ENCODE measurements at places on chromosomes 4 and X.

- DNase-seq: no peak
- H3K36me3 ChIP-seq: no peaks in the 10 kb centered on the region
- H3K27ac ChIP-seq: no peak overlapping the region
- H3K27me3 ChIP-seq: peaks cover 16% of the 10 kb centered on the region
- H3K4me3 ChIP-seq: no peak overlapping the region
Measured at GRCh38 chr4:122824616-122825015, 2.0 kb upstream of the FGF2 start.

GRCh38 chr4:36288731-36289426 is 7.5 kb downstream of the DTHD1 start:
- no peaks in the 10 kb centered on the region for H3K36me3 ChIP-seq
- H3K27ac ChIP-seq: no peak overlapping the region
- H3K27me3 ChIP-seq: no peaks in the 10 kb centered on the region
- no peak for DNase-seq

DNA sequence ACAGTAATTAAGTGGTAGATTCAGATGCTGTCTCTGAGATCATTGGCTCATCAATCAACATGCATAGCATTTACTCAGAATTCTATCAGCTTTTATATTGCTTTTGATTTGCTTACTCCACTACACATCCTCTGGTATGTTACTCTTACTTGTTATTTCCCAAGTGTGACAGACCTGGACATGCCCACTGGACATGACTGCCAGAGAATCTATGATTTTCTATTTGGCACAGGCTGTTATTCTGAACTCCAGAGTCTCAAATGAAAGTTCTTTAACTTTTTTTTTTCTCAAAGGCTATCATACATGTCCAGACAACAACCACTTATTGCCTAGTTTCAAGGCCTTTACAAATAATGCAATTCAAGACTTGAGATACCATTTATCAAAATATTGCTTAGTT is 116.1 kb upstream of the ARHGAP24 start:
- no peak for DNase-seq
- no peaks in the 10 kb centered on the region for H3K27me3 ChIP-seq
- H3K27ac ChIP-seq: no peak overlapping the region
- H3K4me1 ChIP-seq: no peaks in the 10 kb centered on the region

DNA sequence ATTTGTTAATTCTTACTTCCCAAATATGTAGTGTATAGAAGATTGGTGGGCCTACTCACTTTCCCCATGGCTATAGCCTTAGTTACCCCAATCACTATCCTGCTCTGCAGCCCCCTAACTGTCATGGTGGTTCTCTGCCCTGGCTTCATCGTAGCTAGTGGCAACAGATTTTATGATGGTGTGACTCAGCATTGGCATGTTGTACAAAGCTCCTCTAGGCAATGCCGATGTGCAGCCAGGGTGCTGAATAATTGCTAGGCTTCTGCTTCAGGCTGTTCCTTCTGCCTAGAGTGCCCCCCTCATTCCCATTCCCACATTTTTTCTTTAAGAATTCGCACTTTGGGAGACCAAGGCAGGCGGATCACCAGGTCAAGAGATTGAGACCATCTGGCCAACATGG is 35.2 kb downstream of the AFF2 start:
- DNase-seq: no peak
- H3K27me3 ChIP-seq: no peaks in the 10 kb centered on the region
- no peak overlapping the region for H3K4me3 ChIP-seq
- no peaks in the 10 kb centered on the region for H3K4me1 ChIP-seq
- H3K27ac ChIP-seq: no peak overlapping the region
- no peaks in the 10 kb centered on the region for H3K36me3 ChIP-seq

GRCh38 chr4:154452798-154453346 is 38.7 kb downstream of the DCHS2 start:
- no peaks in the 10 kb centered on the region for H3K4me1 ChIP-seq
- H3K27ac ChIP-seq: no peak overlapping the region
- H3K27me3 ChIP-seq: no peaks in the 10 kb centered on the region
- no peak for DNase-seq
- no peak overlapping the region for H3K4me3 ChIP-seq

DNA sequence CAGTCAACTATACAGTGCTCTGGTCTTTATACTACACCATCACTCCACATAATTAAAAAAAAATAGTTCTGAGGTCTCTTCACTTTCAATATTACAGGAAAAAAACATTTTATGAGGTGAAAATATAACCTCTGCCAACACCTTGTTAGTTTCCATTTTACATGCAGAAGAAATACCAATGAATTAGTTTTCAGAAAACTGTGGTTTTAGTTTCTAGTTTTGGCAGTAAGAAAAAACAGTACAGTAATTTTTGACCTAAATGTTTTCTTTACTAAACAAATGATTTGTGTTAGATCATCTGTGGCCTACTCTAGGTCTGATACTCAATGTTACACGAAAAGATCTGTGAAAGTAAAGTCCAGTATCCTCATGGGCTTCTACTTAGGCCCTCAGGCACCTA is 10.0 kb downstream of the SULT1E1 start:
- no peak overlapping the region for H3K27ac ChIP-seq
- no peaks in the 10 kb centered on the region for H3K27me3 ChIP-seq
- H3K4me1 ChIP-seq: no peaks in the 10 kb centered on the region
- H3K36me3 ChIP-seq: no peaks in the 10 kb centered on the region
- H3K4me3 ChIP-seq: no peak overlapping the region
- DNase-seq: no peak

- peak; percentile 33 for DNase-seq
- H3K27ac ChIP-seq: no peak overlapping the region
- H3K4me1 ChIP-seq: no peaks in the 10 kb centered on the region
- H3K27me3 ChIP-seq: no peaks in the 10 kb centered on the region
Measured at GRCh38 chrX:72245461-72246089, 6.7 kb upstream of the ERCC6L start.

DNA sequence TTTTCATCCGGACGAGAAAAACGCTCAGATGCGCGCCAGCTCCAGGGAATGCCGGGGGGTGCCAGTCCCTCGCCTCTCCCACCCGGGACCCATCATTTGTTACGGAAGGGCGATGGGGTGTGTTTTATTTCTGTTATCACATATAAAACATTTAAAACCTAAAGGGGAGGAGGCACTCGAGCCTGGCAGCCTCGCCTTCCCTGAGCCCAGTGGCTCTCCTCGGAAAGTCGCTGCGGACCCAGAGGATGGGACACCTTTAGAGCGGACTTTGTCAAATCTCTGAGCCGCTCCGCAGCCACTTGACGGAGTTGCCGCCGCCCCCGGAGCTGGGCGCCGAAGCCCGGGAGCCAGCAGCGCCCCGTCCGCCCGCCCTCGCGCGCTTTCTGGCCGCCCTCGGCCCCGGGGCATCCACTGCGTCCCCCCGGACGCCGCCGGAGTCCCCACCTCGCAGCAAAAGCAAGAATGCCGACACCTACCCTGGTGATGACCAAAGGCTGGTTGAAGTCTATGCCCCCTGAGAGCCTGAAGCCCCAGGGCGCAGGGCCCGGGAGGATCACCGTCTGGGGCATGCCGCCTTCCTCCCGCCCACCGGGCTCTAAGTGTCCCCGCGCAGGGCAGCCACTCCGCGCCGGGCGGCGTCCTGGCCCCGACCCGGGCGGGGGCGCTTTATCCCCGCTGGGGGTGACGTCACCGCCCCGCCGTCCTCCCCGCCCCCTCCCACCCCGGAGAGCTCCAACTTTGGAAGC is at the start of gene PDLIM3:
Gene PDLIM3, minus strand, starts transcription at position 642 of the 746 bp plus-strand sequence. Its CDS starts 73 bp downstream, at position 569.
- no peak within 1 kb of the TSS for H3K4me3 ChIP-seq
- H3K36me3 ChIP-seq: no peaks in the 10 kb centered on the region
- no peaks in the 10 kb centered on the region for H3K4me1 ChIP-seq
- DNase-seq: no peak
- no peak within 1 kb of the TSS for H3K27ac ChIP-seq

GRCh38 chr4:122687531-122688061 is 44.9 kb upstream of the BBS12 start:
- DNase-seq: no peak
- H3K27me3 ChIP-seq: no peaks in the 10 kb centered on the region
- no peak overlapping the region for H3K27ac ChIP-seq
- H3K36me3 ChIP-seq: no peaks in the 10 kb centered on the region
- H3K4me1 ChIP-seq: no peaks in the 10 kb centered on the region
- H3K4me3 ChIP-seq: no peak overlapping the region

GRCh38 chr4:118910221-118910620 is 21.6 kb downstream of the SYNPO2 start:
- H3K4me1 ChIP-seq: no peaks in the 10 kb centered on the region
- H3K27ac ChIP-seq: no peak overlapping the region
- H3K36me3 ChIP-seq: no peaks in the 10 kb centered on the region
- no peaks in the 10 kb centered on the region for H3K27me3 ChIP-seq

DNA sequence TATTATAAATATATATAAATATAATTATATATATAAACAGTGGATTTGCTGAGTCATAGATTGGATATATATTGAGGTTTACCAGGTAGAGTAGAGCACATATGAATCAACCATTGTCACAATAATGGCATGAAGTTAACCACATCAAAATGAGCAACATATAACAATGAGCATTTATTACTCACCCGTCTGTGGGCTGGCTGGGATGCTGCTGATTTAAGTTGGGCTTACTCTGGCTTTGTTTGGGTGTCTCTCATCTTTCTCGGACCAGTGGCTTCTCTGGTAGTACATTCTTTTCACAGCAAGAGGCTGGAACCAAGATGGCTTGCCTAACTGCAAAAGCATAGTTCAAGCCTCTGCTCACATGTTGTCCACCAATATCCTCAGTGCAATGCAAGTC is 111.7 kb upstream of the TAPT1 start:
- H3K27ac ChIP-seq: no peak overlapping the region
- DNase-seq: no peak
- no peak overlapping the region for H3K4me3 ChIP-seq
- no peaks in the 10 kb centered on the region for H3K4me1 ChIP-seq
- no peaks in the 10 kb centered on the region for H3K36me3 ChIP-seq

DNA sequence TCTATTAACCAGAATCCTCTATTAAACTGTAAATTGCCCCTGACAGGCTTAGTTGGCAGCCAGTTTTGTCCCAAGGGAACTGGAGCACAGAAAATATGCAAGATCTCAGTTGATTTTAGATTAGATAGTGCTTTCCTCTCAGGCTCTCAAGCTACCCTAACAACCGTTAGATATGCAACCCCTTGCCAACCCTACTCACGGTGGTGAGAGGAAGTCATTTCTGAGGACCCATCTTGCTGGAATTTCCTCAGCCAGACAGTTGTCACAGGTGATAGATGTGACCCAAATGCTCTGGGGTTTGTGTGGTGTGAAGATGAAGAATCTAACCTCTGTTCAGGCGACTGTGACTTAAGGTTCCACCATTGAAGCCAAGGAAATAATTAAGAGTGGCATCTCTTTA is 447.1 kb downstream of the MID1IP1 start:
- no peaks in the 10 kb centered on the region for H3K4me1 ChIP-seq
- no peaks in the 10 kb centered on the region for H3K36me3 ChIP-seq
- H3K27me3 ChIP-seq: no peaks in the 10 kb centered on the region
- no peak overlapping the region for H3K4me3 ChIP-seq
- no peak overlapping the region for H3K27ac ChIP-seq

GRCh38 chr4:24315056-24315455 is 269.3 kb downstream of the DHX15 start:
- H3K4me3 ChIP-seq: no peak overlapping the region
- H3K27ac ChIP-seq: no peak overlapping the region
- H3K4me1 ChIP-seq: no peaks in the 10 kb centered on the region
- no peak for DNase-seq
- no peaks in the 10 kb centered on the region for H3K36me3 ChIP-seq

DNA sequence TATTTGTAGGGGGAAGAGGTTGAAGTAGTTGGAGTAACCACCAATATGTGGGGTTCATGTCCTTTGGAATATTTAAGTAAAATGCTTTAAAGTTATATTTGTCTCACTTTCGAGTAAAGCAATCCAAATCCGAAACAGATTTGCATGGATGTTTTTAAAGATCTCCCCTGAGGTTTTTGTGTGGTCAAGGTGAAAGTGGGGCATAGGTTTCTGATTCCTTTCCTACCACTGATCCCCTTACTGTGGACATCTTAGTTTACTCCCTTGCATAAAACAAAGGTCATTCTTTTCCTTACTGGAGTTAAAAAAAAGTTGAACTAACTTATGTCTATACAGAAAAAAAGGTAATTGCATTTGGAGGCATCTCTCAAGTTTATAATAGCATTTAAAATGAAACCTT is 71.9 kb upstream of the PHOX2B start:
- DNase-seq: no peak
- H3K27ac ChIP-seq: no peak overlapping the region
- H3K36me3 ChIP-seq: no peaks in the 10 kb centered on the region
- no peak overlapping the region for H3K4me3 ChIP-seq
- no peaks in the 10 kb centered on the region for H3K4me1 ChIP-seq

DNA sequence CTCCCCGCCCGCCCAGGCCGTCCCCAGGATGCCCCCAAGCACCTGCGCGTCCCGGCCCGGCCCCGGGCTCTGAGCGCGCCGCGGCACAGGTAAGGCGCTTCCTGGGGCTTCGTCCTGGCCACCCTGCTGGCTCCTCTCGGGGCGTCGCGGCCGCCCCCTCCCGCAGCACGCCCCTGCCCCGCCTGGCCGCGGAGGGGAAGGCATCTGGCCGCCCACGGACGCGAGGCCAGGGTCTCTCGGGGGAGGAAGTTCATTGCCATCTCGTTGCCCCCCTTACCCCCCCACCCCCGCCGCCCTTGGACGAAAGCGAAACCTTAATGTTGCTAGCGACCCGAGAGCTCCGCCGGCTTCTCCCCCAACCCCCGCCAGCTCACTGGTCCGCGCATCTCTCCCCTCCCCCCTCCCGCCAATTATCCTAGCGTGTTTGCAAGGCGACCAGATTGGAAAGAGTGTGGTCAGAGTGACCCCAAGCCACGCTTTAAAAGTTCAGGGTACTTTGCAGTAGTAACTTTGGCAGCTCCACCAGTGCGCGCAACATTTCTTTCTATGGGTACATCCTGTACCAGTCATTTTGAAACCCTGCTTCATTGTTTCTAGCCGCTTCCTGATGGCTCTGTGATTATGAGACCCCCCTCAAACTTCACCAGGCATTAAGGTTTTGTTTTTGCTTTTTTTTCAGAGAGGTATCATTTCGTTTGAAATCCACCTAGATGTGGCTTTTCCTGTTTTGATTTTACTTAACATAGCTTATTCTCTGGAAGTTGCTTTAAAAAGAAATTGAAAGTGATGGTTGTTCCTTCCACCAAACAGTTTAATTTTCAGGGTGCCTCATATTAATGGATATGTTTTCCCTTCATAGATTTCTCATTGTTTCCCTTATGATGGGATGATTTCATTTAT is 626 bp downstream of the TBC1D1 start:
- H3K4me1 ChIP-seq: peaks cover 25% of the 10 kb centered on the region
- no peaks in the 10 kb centered on the region for H3K27me3 ChIP-seq
- peak overlapping the region; percentile 51 for H3K4me3 ChIP-seq
- DNase-seq: peak; percentile 65
- no peaks in the 10 kb centered on the region for H3K36me3 ChIP-seq
- H3K27ac ChIP-seq: peak overlapping the region; percentile 69

DNA sequence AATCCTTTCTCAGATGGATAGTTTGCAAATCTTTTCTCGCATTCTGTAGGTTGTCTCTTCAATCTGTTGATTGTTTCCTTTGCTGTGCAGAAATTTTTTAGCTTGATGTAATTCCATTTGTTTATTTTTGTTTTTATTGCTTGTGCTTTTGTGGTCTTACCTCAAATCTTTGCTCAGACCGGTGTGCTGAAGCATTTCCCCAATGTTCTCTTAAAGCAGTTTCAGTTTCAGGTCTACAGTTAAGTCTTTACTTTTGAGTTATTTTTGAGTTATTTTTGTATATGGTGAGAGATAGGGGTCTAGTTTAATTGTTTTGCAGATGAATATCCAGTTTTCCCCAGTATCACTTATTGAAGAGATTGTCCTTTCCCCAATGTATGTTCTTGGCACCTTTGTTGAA is 18.2 kb upstream of the SLC25A14 start:
- H3K4me1 ChIP-seq: no peaks in the 10 kb centered on the region
- H3K27ac ChIP-seq: no peak overlapping the region
- H3K36me3 ChIP-seq: no peaks in the 10 kb centered on the region

Data from naive thymus-derived CD4-positive, alpha-beta T cell (primary cell).